ENCODE measurements at places on chromosomes 3 and 15. TPM values are rescaled to one million over a fixed set of nuclear protein-coding genes. Genes with fewer than 3 reads are reported as not detected.

- peak; percentile 10 for DNase-seq
These were observed 31.7 kb downstream of the PSTPIP1 start for GRCh38 chr15:77026501-77027110.

TPM1 gene
- total RNA-seq = 370 TPM

C3orf20 gene
- total RNA-seq = not detected

DNA sequence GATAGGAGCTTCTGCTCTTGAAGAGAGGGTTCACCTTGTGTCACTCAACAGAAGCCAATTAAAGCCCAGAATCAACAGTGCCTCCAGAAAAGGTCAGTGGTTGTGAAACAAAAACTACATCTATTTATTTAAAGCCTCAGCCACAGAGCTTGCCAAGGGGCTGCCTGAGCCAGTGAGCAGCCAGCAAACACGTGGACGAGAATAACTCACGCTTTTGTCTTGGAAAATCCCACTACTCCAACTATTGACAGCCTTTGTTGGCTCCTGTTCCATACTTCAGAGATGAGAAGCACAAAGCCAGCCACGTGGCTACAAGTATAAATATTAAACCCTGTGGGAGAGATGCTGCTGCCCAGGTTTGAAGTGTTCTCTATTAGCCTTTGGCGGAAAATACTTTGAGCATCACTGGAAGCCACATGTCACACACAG is 10.3 kb downstream of the GPR156 start:
- no peak for DNase-seq

KY gene
- not detected for total RNA-seq

ABI3BP gene
- 0.39 TPM for total RNA-seq

All from WTC11 (cell line).